ENCODE measurements at places on chromosomes 6 and 20. TPM values are rescaled to one million over a fixed set of nuclear protein-coding genes. Genes with fewer than 3 reads are reported as not detected.

- DNase-seq, result no peak
Measured at GRCh38 chr6:97411610-97412009, 128.6 kb upstream of the MMS22L start.

DNA sequence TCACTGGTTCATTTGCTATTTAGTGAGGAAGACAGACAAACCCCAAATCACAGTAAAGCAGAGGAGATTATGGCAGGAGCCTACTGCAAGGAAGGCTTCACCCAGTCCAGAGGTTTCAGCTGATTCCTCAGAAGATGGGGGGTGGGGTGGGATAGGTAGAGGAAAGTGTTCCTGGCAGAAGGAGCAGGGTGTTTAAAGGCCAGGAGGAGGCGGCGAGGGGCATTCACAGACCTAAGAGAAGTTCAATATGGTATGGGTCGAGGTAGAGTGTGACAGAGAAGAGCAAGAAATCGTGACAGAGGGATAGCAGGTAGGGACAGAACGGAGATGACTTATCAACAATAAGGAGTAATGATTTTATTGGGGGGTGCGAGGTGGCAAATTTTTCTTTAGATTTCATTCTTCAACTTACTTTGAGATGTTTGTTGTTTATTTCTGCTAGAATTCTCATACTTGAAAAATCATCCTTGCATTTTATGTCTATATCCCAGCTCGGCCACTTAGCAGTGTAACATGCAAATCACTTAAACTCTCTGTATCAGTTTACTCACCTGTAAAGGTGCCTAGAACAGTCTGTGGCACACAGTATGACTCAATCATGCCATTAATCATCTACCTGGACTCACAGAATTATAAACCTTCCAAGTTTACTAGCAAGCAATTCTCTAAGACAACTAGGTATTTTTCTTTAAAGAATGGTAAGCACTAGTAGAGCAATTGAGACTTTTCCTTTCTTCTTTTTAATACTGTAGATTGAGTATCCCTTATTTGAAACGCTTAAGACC is 176.7 kb downstream of the REV3L start:
- DNase-seq, result no peak

The C6orf15 gene
- total RNA-seq, result not detected

DNA sequence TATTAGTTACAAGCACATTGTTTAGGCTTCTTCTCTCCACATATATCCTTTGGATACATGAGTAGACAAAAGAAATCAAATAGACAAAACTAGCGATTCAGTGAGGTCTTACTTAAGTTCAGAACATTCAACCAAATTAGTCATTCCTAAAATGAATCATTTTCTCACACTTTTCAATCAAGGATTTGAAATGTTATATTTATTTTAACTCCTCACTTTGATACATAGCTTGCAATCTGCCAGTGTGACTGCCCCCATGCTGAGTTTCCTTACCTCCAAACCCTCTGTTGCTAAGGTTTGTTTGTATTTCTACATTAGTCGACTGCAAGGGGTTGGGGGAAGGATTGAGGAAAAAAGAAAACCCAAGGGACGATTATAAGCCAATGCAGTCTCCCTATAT is 3.5 kb upstream of the MOXD1 start:
- no peak for DNase-seq

GRCh38 chr20:34925981-34926380 is 29.6 kb downstream of the GSS start:
- DNase-seq, result no peak

GRCh38 chr6:168009331-168009730 is 11.9 kb downstream of the KIF25 start:
- peak; percentile 33 for DNase-seq

DNA sequence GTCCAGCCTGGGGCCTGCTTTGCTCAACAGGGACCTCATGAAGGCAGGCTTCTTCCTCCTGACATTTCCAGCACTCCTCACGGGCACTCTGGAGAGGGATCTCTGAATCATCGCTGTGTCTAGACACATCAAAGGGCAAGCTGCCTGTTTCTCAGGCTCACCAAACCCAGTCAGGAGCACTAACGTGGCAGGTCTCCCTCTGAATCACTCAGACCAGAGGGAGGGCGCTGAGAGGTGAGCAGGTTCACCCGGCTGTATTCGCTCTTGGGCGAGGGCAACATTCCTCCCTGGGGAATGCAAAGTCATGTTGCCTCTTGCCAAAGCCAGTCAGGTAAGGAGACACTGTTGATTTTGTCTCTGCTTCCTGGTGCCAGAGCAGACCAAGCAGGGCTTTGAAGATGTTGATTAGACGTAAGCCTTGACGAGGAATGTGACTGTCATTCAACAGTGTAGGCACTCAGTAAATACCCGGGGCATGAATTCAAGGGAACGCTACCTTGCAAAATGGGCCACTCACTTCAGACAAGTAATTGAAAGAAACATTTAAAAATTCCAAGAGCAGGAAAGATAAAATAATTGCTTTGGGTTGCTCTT is 50.1 kb downstream of the CYP24A1 start:
- DNase-seq, result peak; percentile 92

DNA sequence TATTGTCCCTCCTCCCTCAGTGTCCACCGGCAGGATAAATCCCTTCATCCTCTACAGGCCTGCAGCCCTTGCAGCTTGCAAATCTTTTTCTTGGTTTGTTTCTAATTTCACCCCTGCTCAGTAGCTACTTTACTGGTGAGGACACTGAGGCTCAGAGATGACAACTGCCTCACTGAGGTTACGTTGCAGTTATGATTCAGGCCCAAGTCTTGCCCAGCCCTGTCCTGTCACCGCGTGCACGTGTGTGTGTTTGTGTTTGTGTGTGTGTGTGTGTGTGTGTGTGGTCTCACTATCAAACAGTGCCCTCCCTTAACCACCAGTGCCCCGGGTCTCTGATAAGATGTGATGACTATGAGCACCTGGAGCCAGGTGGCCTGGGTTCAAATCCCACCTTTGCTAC is 21.1 kb downstream of the FAM110A start:
- no peak for DNase-seq

DNA sequence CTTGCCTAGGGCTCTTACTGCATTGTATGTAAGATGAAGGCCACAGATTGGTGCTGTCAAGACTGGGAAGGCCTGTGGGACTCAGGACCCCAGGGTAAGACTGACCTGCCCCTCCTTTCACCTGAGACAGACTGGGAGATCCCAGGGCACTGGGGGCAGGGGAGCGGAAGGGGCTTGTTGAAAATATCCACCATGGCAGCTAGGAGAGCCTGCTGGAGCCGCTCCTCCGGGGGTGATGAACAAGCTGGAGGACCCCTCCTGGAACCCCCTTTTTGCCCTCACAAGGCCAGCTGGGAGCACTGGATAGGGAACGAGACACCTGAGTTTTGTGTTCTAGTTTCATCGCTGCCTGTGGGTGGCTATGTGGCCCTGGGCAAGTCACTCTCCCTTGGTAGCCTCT is 9.2 kb upstream of the SDCBP2 start:
- DNase-seq, result no peak

GRCh38 chr6:147977851-147978465 is 364.7 kb upstream of the SASH1 start:
- DNase-seq, result no peak

GRCh38 chr6:54390362-54390761 is 82.1 kb downstream of the TINAG start:
- DNase-seq, result no peak

The SUMO4 gene
- total RNA-seq, result 2.6 TPM

- DNase-seq, result no peak
Measured at GRCh38 chr6:79602859-79603258, 28.3 kb upstream of the SH3BGRL2 start.

The BPIFB1 gene
- total RNA-seq, result not detected

GRCh38 chr6:35044145-35044745 is 96.9 kb downstream of the TCP11 start:
- DNase-seq, result no peak

The ULBP3 gene
- total RNA-seq, result 17.3 TPM

DNA sequence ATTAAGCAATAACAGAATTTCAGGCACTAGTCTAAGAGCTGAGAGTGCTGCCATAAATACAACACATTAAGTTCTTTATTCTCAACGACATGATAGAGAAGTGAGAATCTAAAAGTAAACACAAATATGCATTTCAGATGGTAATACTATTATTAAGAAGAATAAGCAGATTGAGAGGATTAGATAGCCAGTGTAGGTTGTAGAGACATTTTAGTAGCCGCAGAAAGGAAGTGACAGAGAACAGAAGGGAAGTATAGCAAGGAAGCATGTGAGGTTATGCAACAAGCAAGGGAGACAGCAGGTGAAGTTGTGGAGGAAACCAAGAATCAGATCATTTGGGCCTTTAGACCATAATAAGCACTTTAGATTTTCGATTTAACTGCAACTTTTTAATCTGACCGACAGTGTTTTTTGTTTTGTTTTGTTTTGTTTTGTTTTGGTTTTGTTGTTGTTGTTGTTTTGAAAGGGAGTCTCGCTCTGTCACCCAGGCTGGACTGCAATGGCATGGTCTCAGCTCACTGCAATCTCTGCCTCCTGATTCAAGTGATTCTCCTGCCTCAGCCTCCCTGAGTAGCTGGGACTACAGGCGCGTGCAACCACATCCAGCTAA is 737.0 kb upstream of the ADGRB3 start:
- no peak for DNase-seq

DNA sequence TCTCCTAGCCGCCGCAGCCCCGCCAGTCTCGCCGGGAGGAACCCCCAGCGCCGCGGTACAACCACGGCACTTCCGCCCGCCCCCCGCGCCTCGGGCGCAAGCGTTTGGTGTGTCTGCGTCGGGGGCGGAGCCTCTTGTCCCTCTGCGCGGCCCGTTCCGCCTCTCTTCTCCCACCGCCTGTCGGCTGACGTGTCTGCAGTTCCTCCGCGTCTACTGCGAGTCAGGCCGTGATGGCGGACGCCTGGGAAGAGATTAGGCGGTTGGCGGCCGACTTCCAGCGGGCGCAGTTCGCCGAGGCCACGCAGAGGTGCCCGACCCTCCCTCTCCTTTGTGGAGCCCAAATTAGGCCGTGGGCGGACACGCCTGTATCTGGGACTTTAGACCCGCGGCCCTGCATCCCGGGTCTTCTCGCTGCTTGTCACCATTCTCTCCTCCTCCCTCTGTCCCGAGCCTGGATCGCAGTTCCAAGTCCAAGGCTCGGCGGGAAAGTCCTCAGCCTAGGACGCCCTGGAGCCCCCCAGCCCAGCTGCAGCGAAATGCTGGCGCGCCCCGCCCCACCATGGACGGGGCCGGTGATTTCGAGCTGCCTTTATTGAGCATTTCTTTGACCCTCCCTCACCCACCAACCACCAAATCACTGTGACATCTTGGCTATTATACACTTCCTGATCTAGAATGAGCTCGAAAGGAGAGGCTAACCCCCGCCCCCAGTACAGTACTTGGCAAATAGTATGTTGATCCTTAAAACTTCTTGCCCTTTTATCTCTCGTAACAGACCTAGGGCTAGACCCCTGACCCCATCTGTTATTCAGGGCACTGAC is at the start of gene UFL1:
Gene UFL1 (plus strand): TSS at position 163 of the 821 bp plus-strand sequence. CDS start 68 bp downstream, at position 231.
- peak; percentile 94 for DNase-seq

Measured in fibroblast of villous mesenchyme (primary cell).